ENCODE measurements at places on chromosomes 5 and 9.

DNA sequence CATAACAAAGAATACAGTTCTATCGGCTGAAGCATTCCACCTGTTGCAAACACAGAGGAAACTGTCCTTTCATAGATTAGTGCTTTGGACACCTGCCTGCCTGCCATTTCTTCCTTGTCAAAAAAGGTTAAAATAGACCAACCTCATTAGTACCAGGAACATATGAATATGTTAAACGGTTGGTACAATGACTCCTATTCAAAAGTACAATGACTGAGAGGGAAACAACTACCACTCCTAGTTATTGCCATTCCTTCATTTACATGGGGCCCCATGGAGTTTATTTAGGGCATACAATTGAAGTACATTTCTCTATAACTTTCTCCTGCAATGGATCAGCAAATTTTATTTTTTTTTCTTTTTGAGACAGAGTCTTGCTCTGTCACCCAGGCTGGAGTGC, 77.4 kb upstream of the PIP5K1B start:
- DNase-seq, result no peak

GRCh38 chr5:69512740-69513260, 20.2 kb downstream of the OCLN start:
- DNase-seq, result no peak

DNA sequence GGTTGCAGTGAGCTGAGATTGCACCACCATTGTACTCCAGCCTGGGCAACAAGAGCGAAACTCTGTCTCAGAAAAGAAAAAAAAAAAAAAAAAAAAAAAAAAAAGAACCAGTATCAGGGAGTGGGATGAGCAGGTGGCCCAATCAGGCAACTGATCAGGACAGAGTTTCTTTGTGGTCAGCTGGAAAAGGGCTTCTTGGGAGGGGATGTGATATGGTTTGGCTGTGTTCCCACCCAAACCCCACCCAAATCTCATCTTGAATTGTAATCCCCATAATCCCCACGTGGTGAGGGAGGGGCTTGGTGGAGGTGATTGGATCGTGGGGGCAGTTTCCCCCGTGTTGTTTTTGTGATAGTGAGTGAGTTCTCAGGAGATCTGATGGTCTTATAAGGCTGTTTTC, 4.7 kb upstream of the GCNT1 start:
- DNase-seq, result no peak

DNA sequence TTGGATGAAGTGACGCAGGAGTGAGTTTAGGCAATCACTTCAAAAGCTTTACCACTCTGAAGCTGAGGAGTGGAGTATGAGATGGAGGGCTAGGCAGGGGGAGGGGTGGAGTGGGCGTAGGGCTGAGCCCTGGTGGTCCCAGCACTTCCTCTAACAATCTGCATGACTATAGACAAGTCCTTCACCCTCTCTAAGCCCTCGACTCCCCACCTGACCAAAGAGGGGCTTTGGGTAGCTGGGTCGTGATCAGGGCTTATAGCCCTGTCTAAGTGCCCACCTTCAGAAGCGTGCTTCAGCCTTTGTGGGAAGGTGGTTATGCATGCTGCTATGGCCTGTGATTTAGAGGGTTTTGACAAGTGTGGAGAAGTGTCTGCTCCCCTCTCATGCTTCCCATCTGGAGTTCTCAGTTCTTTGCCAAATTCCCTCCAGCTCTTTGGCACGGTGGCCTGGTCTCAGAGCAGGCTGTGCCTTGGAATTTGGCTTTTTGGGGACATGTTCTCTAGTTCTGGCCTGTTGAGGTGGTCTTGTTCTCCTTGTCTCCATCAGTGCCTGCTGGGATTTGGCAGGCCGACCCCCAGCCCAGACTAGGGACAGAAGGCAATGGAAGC, 53.0 kb downstream of the ACTBL2 start:
- no peak for DNase-seq

DNA sequence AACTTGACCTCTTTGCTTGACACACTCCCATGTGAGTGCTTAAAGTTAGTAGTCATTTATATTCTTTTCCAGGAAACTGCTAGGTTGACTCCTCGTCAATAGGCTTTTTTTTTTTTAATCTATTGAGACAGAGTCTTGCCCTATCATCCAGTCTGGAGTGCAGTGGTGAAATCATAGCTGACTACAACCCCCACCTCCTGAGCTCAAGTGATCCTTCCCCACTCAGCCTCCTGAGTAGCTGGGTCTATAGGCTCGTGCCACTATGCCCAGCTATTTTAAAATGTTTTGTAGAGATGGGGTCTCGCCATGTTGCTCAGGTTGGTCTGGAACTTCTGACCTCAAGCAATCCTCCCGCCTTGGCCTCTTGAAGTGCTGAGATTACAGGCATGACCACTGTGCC, 34.9 kb downstream of the DMRT1 start:
- no peak for DNase-seq

GRCh38 chr5:4079831-4080230, 484.2 kb downstream of the IRX1 start:
- no peak for DNase-seq

- peak; percentile 56 for DNase-seq
Observed at GRCh38 chr5:61330845-61331406, 1.1 kb upstream of the ZSWIM6 start.

DNA sequence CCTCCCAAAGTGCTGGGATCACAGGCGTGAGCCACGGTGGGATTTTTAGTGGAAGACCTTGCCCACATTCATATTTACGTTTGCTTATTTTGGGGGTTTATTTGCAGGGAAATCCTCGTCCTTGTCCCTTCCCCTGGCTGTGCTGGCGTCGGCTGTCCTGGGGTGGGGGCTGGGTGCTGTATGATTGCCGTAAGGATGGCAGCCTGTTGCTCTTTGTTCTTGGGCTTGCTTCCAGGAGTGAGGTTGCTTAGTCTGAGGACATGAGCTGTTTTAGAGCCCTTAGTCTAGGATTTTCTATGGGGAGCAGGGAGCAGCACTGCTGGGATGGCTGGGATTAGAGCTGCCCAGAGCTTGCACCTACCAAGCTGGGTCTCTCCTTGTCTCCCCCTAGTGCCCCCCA, 85.8 kb upstream of the ASS1 start:
- DNase-seq, result no peak

GRCh38 chr5:124157320-124157719, 589.1 kb downstream of the ZNF608 start:
- no peak for DNase-seq

DNA sequence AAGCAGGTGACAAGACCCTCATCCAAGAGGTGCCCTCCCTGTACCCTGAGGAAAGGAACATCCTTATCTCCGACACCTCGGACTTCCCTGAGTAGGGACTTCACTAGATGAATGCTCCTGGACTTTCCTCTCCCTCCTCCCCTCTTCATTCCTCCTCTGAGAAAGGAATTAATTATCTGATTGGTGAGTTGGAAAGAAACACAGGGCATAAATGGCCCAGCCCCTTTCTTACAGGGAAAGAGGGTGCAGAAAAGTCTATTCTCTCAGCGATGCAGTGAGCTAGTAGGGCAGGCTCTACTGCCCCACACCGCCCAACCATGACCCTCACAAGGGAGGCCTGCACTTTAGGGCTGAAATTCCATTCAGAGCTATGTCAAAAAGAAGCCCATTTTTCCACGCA, 87.5 kb downstream of the TTC39B start:
- no peak for DNase-seq

- DNase-seq, result no peak
Observed at GRCh38 chr5:136114414-136115125, 18.1 kb upstream of the SMAD5 start.

DNA sequence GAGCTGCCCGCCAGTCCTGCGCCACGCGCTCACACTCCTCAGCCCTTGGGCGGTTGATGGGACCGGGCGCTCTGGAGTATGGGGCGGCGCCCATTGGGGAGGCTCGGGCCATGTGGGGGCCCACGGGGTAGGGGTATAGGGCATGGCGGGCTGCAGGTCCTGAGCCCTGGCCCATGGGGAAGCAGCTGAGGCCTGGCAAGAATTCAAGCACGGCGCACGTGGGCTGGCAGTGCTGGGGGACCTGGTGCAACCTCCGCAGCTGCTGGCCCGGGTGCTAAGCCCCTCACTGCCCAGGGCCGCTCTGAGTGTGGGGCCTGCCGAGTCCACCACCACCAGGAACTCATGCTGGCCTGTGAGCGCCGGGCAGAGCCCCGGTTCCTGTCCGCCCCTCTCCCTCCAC, 229.6 kb upstream of the ZNF608 start:
- DNase-seq, result no peak

DNA sequence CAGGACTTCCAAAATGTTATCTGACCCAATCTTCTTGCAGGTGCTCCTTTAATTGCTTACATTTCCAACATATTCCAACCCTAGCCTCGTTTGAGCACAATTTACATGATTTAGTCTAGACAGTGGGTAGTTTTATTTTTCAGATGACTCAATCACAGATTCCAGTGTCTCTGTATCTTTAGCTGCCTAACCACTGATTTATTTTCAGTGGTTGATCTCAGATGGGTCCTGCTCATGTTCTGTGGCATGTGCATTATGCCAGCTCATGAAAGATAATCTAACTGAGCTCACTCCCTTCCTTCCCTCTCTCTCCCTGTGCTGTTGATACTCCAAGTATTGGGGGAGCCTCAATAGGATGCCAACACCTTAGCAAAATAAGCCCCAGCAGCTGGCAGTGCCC, 106.1 kb upstream of the ICE1 start:
- DNase-seq, result no peak

DNA sequence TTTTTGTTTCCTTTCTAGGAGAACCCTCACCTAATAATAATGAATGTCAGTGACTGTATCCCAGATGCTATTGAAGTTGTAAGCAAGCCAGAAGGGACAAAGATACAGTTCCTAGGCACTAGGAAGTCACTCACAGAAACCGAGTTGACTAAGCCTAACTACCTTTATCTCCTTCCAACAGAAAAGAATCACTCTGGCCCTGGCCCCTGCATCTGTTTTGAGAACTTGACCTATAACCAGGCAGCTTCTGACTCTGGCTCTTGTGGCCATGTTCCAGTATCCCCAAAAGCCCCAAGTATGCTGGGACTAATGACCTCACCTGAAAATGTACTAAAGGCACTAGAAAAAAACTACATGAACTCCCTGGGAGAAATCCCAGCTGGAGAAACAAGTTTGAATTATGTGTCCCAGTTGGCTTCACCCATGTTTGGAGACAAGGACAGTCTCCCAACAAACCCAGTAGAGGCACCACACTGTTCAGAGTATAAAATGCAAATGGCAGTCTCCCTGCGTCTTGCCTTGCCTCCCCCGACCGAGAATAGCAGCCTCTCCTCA, 87.1 kb downstream of the OSMR start:
- DNase-seq, result no peak

DNA sequence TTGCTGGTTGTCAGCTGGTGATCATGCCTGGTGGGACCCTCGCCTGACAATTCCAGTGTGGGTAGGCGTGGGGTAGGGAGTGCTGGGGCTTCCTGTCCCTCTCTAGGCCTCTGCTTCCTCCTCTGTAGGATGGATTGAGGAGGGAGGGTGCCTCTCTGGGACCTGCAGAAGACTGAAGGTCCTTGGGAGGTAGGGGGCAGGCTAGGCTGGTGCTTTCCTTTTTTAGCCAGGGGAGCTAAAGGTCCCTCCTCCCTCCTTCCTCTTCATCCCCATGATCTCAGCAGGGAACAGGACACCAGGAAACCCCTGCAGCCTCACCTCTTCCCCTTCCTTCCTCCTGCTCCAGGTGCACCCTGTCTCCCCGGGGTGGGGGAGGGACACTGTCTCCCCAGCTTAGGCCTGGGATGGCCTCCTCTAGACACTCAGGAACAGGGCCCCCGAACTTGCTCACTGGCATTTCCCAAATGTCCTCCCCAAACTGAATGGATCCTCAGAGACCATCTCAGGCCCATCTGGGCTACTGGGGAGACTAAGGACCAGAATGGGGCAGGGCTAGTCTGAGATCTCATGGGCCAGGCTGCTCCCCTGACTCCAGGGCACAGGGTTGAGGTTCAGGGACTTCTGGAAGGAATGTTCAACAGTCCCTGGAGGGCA, 8.4 kb downstream of the SH2D3C start:
- no peak for DNase-seq

DNA sequence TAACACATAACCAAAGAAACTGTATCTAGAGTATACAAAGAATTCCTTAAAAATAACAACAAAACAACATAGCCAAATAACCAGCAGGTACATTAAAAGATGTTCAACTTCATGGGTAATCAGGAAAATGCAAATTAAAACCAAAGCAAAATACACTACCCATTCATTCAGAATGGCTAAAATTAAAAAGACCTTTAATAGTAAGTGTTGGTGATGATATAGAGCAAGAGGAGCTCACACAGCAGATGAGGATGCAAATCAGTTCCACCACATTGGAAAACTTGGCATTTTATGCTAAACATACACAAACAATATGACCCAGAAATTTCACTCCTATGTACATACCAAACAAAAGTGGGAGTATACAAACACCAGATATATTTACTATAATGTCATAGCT, 97.8 kb downstream of the DENND1A start:
- no peak for DNase-seq

DNA sequence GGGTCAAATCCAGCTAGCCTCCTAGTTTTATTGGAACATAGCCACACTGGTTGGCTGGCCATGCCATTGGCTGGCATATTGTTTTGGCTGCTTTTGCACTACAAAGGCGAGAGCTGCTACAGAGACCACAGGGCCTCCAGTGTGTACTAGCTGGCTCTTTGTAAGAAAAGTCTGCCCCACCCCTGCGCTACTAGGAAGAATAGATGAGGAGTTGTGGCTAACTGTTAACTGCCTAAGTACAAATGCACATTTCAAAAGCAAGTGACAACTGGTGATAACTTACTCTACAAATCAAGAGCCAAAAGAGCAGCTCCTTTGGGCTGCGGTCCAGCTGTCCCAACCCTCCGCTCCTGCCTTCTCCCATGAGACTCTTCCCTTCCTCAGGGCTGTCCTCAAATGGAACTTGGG, 63.9 kb downstream of the SERINC5 start:
- DNase-seq, result no peak

GRCh38 chr9:97508852-97509251, 7.4 kb downstream of the TMOD1 start:
- no peak for DNase-seq

DNA sequence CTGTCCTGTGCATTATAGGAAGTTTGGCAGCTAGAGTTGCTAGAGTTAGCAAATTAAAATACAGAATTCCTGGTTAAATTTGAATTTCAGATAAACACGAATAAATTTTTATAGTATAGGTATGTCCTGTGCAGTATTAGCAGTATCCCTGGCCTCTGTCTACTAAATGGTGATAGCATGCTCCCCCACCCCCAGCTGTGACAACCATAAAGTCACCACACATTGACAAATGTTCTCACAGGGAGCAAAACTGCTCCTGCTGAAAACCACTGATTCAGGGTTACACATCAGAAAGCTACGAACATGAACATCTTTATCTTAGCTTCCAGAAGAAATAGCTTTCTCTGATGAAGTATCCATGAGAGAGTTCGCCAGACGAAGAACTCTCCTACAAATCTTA, 91.8 kb upstream of the CCDC112 start:
- DNase-seq, result no peak

GRCh38 chr5:951940-952596, 56.5 kb upstream of the NKD2 start:
- no peak for DNase-seq

- no peak for DNase-seq
Observed at GRCh38 chr9:120387257-120388002, 192.5 kb downstream of the CDK5RAP2 start.
